ENCODE measurements at places on chromosomes 11 and 22.

DNA sequence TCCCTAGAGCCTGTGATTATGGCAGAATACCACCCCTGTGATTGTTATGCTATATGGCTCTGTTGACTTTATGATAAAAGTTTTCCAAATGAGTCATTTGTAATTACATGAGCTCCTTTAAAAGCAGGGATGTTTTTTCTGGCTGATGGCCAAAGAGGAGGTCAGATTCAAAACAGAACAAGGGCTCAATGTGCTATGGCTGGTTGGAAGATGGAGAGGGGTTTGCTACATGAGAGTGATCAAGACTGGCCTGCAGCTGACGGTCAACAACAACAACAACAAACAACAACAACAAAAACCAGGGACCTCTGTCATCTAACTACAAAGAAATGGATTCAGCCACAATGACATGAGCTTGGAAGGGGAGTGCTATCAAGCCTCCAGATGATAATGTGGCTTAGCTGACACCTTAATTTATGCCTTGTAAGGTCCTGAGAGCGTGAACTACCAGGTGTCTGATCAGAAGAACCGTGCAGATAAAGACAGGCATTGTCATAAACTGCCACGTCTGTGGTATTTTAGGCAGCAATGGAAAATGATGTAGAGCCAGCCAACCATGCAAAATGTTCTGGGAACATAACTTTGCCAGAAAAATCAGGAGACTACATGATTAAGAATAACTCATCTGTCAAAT lies 47.2 kb downstream of the PIWIL3 start:
- no peak for DNase-seq

- DNase-seq: no peak
These were observed 3.3 kb downstream of the SGSM1 start for GRCh38 chr22:24809331-24809730.

DNA sequence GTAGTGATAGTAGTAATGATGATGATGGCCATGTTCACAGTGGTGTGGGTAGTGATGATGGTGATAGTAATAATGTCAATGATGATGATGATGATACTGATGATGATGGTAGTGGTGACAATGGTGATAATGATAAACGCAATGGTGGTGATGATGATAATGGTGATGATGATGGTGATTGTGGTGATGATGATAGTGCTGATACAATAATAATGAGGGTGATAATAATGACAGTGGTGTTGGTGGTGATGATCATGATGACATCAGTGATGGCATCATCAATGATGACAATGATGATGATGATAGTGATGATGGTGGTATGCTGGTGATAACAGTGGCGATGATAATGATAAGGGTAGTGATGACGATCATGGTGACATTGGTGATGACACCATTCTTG lies 92.3 kb downstream of the MPPED1 start:
- DNase-seq: no peak

DNA sequence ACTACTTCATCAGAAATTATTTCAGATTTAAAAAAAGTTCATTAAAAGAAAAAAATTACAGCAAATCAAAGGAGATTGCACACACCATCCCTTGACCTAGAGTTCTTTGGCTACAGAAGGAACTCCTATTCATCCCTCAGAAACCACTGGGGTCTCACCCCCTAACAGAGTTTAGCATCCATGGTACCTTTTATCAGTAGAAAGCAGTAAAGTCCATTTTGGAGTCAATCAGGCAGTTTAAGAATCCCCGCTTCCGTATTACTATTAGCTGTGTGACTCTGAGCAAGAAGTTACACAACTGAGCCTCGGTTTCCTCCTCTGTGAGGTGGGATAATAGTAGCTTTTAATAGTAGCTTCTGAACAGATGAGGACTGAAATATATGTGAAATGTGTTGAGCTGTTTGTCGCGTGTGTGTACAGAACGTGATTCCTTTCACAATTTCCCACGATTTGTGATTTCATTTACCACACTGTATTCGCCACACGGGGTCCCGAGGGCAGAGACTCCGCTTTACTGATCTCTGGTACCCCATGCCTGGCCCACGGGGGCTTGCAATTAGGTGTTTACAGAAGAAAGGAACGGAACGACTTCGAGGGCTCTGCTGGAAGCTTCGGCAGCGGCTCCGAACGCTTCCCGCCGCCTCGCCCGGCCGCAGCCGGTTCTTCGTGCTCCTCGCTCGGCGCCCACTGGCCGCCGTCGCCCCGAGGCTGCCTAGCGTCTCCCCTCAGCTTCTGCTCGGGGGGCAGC lies 72.5 kb upstream of the ZBED5 start:
- DNase-seq: no peak

DNA sequence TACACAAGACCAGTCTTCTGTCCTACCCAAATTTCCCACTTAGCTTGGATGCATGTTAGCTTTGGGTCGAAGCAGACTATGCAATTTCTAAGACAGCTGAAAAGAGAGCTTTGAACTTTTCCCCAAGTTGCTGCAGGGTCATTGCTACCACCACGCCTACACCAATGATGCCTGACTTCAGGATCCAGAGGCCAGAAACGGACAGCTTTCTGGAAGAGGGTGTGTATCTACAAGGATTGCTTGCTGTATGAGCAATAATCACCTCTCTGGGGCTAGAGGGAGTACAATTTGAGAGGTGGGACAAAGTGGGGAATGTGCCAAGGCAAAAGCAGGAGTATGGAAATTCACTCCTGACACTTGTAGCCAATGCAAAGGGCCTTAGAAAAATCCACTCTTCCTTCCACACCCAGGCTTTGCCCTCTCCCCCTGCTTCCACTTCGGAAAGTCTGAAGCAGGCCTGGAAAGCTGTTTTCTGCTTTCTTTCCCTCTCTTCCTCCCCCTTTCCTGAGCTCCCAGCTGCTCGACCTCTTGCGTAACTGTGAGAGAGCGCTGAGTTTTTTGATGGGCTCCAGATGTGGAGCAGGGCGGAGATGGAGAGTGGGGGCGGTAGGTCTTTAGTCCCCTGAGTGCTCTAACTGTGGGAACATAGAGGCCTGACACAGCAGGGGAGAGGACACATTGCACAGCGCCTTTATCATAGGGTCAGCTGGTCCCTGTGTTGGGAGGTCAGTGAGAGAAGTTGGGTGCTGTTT lies 2.1 kb upstream of the PHLDB1 start:
- DNase-seq: no peak

DNA sequence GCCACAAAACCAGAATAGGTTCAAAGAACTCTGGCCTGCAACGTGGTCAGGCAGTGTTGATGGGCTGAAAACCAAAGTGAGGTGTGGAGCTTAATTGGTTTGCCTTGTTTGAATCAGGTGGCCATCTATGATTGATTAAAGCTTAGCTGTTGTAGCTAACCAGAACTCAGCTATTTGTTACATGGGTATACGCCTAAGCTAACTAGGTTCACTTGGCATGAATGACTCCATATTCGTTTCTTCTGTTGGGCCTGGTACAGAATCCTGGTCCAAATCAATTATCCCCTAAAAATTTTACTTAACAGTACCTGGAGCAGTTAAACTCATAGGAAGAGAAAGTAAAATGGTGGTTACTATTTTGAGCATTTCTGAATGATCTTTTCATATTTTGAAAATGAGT lies 7.7 kb upstream of the BAIAP2L2 start:
- DNase-seq: no peak

GRCh38 chr11:70501051-70501901 lies 102.9 kb downstream of the CTTN start:
- no peak for DNase-seq

DNA sequence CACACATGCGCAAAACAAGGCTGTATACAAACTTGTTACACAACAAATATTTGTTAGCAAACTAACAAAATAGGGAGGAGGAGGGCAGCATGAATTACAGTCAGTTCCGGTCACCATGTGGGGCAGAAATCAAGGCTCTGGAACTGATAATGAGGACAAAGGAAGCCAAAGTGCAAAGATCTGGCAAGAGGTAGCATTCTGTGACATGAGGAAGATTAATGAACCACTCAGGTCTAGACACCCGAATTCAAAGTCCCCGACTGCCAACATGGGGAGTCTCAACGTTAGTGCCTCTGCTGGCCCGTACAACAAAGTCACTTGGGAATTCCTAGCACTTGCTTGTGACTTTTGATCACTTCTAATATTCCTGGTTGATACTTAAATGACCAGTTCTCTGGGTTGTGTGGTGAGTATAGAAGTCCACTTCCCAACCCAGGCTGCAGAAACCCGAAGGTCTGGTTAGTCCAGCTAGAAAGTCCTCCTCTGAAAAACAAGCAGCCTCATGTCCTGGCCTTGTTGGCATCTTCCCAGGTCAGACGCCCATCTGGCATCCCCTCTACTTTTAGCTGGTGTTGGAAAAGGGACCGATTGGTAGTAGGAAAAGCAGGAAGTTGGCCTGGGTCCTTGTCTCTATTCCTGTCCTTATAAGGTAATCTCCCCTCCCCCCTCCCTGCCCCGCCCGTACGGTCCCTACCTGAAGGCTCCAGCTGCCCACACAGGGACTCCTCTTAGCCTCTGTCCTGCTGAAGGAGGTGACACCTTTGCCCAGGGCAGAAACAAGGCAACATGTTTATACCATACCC lies 1.6 kb downstream of the SUN2 start:
- DNase-seq: no peak

- no peak for DNase-seq
These were observed 38.0 kb downstream of the IGF2 start for GRCh38 chr11:2101171-2101675.

DNA sequence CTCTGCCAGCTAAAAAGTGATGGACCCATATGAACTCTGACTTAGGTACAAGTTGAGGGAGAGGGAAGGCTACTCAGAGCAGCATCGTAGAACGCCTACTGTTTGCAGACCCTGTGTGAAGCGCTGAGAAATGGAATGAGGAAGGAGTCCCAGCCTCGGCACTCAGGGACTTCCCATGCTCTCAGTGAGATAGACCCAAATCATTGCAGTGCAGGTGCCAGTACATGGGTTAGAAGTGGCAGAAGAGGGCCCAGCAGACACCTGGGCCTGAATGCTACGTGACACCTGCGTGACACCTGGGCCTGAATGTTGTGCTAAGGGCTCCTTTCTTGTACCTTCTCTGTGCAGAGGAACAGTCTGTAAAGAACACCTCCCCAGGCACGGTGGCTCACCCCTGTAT lies 2.6 kb upstream of the PDGFB start:
- DNase-seq: no peak

GRCh38 chr11:121630041-121630440 lies 177.3 kb upstream of the SORL1-AS1 start:
- no peak for DNase-seq

DNA sequence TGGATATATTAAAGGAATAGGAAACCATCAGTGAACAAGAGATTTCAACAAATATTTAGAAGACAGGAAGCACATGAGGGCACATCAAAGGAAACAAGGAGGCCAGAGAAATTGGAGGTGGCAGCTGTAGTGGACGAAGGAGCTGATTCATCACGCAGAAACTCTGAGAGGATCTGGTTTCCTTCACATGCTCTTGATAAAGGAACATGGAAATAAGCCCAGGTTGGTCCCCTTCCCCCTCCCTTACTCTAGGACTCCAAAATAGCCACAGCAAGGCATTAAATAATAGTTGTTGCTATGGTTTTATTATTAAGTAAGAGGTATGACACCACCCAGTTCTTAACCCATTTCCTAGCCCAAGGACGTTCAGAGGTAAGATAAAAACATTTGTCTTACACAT lies 11.3 kb downstream of the IZUMO1R start:
- no peak for DNase-seq

GRCh38 chr11:3837793-3838192 lies 3.0 kb downstream of the RHOG start:
- DNase-seq: no peak

GRCh38 chr22:18935889-18936529 lies at the start of gene PRODH:
TSS of gene PRODH (minus strand) at chr22:18936293. CDS start at chr22:18936287, 6 bp downstream.
- DNase-seq: no peak

- DNase-seq: no peak
These were observed 216.4 kb upstream of the PDGFD start for GRCh38 chr11:104380358-104380757.

DNA sequence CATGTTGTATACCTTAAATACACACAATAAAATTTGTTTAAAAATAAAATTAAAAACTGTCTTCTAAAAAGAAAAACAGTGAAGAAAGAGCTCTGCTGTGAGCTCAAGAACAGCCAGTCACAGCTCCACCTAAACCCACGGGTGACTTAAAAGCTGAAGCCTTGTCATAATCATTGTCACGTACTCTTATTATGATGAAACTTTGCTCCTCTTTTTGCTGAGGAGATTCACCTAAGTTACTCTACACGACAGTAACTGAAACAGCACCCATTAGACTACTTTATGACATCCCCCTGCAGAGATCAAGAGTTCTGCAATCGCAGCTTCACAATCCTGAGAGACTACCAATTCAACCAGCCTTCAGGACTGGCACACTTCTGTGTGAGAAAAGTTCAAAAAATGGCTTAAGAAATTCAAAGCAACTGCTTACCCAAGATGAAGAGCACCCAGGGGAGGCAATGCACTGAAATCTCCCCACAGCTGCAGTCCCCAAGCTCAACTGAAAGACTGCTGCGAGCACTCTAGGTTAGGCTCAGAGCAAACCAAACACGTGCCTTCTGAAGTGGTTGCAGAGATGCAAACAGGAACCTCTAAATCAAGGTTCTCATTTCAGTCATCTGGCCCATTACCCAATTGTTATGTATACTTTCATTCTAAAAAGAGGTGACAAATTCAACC lies at the start of gene JAML:
Gene JAML (minus strand): TSS at position 501 of the 678 bp plus-strand sequence. CDS start 10,145 bp downstream, outside the sequence.
- DNase-seq: peak; percentile 46

DNA sequence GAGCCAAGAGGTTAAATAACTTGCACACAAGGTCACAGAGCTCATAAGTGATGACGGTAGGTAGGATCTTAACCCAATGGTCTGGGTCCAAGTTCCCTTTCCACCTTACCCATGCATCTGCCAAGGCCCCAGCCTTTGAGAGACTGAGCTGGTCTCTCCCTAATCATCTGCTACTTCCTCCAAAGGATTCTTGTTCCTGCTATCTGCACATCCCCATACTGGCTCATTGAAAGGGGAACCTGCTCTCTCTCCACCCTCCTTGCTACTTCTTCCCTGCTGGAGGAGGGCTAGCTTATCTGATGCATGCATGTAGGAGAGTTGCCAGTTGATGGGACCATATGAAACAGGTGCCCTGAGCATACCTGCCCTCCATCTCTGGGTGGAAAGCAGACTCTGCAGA lies 47.7 kb downstream of the COMMD9 start:
- DNase-seq: no peak

DNA sequence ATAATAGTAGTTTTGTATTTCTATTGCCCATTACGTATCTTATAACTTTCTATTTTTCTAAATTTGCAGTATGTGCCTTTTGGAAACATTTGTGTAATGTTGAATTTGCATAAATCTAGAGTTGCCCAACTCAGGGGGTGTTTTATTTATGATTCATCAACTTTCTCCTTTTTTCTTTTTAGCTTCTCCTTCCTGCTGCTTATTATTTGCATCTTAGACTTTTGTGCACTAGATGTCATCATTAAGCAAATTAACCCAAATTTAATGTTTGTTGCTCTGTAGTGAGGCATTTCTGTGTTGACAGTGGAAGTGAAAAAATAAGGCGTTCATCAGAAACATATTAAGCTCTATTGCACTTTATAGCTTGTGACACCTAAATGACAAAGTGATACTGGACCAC lies 56.2 kb upstream of the ZBED5 start:
- no peak for DNase-seq

DNA sequence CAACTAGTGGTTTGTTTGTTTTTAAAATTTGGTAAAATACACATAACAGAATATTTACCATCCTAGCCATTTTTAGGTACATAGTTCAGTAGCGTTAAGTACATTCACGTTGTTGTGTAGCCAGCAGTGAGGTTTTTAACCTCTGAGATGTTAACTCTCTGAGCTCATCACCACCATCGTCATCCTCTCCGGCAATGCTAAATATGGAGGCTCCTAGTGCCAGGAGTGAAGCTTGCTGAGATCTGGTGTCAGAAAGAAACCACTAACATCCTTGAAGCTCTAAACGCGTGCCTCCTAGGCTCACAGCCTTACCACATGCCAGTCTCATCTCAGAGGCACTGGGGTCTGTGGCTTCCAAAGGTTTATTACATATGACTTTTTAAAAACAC lies 330.2 kb upstream of the B3GAT1 start:
- DNase-seq: no peak
